ENCODE measurements at places on chromosomes 6 and 20. TPM values are rescaled to one million over a fixed set of nuclear protein-coding genes. Genes with fewer than 3 reads are reported as not detected.

- no peaks in the 10 kb centered on the region for H3K4me1 ChIP-seq
- no peak for DNase-seq
- H3K27me3 ChIP-seq, result no peaks in the 10 kb centered on the region
- no peaks in the 10 kb centered on the region for H3K36me3 ChIP-seq
Observed at GRCh38 chr6:53699462-53699861, 33.9 kb upstream of the KLHL31 start.

DNA sequence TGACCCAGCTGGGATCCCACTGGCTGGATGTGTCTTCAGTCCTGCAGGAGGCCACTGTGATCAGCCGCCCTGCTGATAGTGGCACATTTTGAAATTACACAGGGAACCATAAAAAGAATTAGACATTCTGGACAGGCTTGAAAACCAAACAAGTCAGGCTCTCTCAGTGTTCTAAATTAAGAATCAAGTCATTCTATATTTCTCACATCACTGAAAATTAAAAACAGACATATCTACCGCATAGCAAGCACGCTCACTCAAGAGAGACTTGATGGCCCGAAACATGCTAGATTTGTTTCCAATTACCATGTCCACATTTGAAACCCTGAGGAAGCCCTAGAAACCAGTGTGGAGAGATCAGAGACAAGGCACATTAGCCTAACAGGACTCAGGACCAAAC lies 57.7 kb downstream of the NFATC2 start:
- no peaks in the 10 kb centered on the region for H3K27me3 ChIP-seq
- H3K27ac ChIP-seq, result no peak overlapping the region
- no peak for DNase-seq

GRCh38 chr20:56955680-56956079 lies 310.8 kb downstream of the BMP7 start:
- H3K4me3 ChIP-seq, result no peak overlapping the region
- H3K27me3 ChIP-seq, result no peaks in the 10 kb centered on the region
- no peaks in the 10 kb centered on the region for H3K4me1 ChIP-seq
- H3K36me3 ChIP-seq, result no peaks in the 10 kb centered on the region
- no peak for DNase-seq
- no peak overlapping the region for H3K27ac ChIP-seq

DNA sequence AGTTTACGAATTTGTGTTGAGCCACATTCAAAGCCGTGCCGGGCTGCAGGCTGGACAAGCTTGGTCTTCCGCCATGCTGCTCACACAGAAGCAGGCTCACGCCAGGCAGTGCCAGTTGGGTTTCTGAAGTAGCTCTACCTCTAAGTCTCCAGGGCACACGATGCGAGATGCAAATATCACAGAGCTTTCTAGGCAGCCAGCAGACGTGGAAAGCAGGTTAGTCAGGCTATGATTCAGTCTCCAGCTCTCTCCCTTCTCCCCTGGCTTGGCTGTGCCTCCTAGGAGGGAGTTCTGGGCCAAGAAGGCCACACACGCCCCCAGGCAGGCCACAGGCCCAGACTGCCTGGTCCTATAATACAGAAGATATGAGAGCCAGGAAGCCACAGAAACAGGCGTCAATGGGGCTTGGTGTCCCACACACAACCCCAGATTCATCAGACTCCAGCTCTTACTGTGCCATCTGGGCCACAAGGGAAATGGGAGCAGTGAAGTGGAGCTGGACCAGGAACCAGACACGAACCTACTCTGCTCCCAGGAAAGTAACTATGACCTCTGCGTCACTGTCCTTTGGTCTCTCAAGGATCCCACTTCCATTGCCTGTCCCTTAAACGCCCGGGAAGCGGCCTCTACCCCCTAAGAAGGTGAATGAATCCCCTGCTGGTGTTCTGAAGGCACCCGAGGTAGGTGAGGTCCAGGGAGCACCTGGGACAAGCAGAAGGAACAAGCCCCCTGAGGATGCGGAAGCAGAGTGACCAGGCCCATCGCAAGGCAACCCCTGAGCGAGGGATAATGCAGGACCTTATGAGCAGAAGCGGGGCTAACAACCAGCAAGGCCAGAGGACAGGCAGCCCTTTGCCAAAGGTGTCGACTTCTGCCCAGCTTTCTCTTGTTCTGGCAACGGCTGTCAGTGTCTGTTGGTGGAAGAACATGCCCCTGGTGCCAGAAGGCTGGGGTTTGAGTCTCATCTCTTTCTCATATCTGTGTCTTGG lies 61.2 kb downstream of the GFOD1 start:
- H3K36me3 ChIP-seq, result no peaks in the 10 kb centered on the region
- H3K4me3 ChIP-seq, result no peak overlapping the region
- no peak for DNase-seq
- H3K27ac ChIP-seq, result peak overlapping the region; percentile 94

DNA sequence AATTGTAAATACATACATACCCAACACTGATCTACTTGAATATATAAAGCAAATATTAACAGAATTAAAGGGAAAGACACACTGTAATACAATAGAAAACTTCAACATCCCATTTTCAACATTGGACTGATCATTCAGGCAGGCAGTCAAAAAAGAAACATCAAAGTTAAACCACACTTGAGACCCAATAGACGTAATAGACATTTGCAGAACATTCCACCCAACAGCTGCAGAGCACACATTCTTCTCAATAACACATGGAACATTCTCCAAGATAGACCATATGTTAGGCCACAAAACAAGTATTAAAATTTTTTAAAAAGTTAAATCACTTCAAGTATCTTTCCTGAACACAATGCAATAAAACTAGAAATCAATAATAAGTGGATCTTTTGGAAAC lies 698.2 kb downstream of the COL12A1 start:
- no peaks in the 10 kb centered on the region for H3K27me3 ChIP-seq
- H3K36me3 ChIP-seq, result no peaks in the 10 kb centered on the region
- no peak for DNase-seq
- H3K4me1 ChIP-seq, result no peaks in the 10 kb centered on the region
- H3K27ac ChIP-seq, result no peak overlapping the region

- H3K27ac ChIP-seq, result no peak overlapping the region
- H3K4me1 ChIP-seq, result peaks cover under 1% of the 10 kb centered on the region
- no peaks in the 10 kb centered on the region for H3K27me3 ChIP-seq
Observed at GRCh38 chr20:31508517-31509244, 5.6 kb upstream of the HM13 start.

DNA sequence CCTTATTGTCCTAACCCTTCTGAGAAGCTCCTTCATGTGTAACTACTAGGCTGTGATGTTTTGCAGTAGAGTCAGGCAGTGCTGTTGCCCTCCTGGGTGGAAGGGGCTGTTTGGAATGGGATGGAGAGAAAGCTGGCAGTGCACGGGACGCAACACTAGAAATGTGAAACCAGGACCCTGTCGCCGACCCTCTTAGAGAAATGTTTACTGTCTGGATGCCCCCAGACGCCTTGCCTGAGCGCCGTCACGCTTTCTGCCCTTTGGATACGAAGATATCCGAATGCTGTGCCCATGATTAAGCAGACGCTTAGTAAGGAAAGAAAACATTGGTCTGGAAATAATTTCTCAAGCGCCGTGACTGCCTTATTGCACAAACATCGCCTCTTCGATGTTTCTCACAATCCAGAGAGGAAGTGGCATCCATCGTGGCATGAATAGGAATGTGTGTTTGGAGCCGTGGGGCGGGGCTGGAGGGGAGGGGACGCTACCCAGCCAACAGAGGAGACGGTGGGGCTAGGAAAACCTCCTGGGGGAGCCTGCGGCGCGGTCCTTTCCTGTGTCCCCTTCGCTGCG lies 661 bp upstream of the PPP1R14C start:
- no peak for DNase-seq
- no peak overlapping the region for H3K4me3 ChIP-seq
- peaks cover 32% of the 10 kb centered on the region for H3K27me3 ChIP-seq

Gene SLC17A1
- 0.27 TPM for total RNA-seq

DNA sequence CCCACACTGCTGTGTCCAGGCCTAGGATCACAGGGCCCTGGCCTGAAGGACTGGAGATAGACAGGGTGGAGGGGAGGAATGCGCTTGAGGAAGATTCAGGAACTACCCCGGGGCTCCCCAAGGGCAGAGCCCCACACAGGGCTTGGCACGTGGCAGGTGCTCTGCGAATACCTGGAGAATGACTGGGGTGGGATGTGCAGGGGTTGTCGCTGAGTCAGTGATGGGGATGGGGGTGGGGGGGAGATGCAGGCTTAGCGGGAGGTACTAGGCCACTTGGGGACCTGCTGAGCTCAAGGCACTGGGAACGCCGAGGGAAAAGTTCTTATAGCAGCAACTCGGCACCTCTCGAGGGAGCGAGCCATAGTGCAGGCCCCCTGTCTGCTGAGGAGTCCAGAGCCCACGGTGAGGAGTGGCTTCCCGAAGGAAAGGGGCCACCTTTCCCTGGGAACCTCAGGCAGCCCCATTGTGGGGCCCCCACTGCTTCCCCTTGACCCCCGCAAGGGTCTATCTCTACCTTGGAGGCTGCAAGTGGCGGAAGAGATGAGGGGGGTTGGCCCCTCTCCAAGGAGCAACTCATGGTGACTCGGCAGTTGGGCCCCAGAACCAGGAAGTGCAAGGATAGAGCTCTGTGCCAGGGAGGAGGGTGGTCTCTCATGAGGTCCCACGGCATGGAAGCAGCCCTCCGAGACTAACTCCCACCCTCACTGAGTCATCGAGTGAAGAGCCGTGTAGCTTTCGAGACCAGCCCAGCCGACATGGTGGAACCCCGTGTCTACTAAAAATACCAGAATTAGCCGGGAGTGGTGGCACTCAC lies 33.1 kb downstream of the SRC start:
- no peak for DNase-seq
- no peaks in the 10 kb centered on the region for H3K27me3 ChIP-seq
- H3K36me3 ChIP-seq, result no peaks in the 10 kb centered on the region
- peaks cover 27% of the 10 kb centered on the region for H3K4me1 ChIP-seq

- no peaks in the 10 kb centered on the region for H3K4me1 ChIP-seq
- no peaks in the 10 kb centered on the region for H3K36me3 ChIP-seq
- no peak overlapping the region for H3K4me3 ChIP-seq
- no peak for DNase-seq
Observed at GRCh38 chr6:64895945-64896344, 811.1 kb downstream of the EYS start.

Gene ROS1
- total RNA-seq, result not detected

DNA sequence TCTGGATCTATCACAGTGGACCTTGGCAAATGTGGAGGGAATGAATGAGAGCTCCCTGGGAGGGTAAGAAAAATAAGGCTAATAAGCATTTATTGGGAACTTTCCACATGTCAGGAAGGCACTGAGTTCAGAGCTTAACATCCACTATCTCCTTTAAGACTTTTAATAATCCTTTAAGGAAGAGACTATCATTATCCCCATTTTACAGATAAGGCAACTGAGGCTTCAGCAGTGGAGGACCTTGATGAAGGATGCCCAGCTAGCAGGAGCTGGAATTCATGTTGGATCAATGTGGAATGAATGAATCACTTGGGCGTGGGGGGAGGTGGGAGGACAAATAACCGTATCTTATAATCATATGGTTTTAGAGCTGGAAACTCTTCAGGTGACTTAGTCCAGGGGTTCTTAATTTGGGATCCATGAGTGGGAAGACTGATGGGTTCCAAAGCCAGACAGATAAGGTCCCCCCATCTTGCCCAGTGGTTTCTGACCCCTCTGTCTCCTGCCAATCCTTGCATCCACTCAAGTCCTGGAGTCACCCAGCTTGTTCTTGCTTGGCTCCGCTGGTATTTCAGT lies 54.9 kb downstream of the CD40 start:
- peaks cover 4% of the 10 kb centered on the region for H3K4me1 ChIP-seq
- no peak overlapping the region for H3K4me3 ChIP-seq
- H3K27me3 ChIP-seq, result peaks cover 14% of the 10 kb centered on the region
- no peaks in the 10 kb centered on the region for H3K36me3 ChIP-seq

GRCh38 chr6:79188885-79189480 lies 45.5 kb downstream of the HMGN3 start:
- H3K4me1 ChIP-seq, result no peaks in the 10 kb centered on the region
- H3K27me3 ChIP-seq, result peaks cover 2% of the 10 kb centered on the region
- H3K27ac ChIP-seq, result no peak overlapping the region
- H3K4me3 ChIP-seq, result no peak overlapping the region
- no peak for DNase-seq

All from natural killer cell (primary cell).